ENCODE measurements at places on chromosomes 6 and 20. TPM values are rescaled to one million over a fixed set of nuclear protein-coding genes. Genes with fewer than 3 reads are reported as not detected.

Gene OR2B2
- total RNA-seq = not detected

Gene CD40
- total RNA-seq = 5.6 TPM

Gene THEMIS
- total RNA-seq = under 0.01 TPM

Gene COL19A1
- 0.28 TPM for total RNA-seq

All from smooth muscle cell of bladder (primary cell).